ENCODE measurements at places on chromosomes 11 and 22. TPM values are rescaled to one million over a fixed set of nuclear protein-coding genes. Genes with fewer than 3 reads are reported as not detected.

IL17RA gene
- total RNA-seq, result 24.8 TPM

MMP10 gene
- total RNA-seq, result 0.31 TPM

OR52A1 gene
- not detected for total RNA-seq

PNPLA5 gene
- not detected for total RNA-seq

NCAM1 gene
- 9.6 TPM for total RNA-seq

SNX32 gene
- not detected for total RNA-seq

P2RY2 gene
- 2.4 TPM for total RNA-seq

SLC35C1 gene
- total RNA-seq, result 1.5 TPM

WNT11 gene
- total RNA-seq, result 0.94 TPM

ANO3 gene
- not detected for total RNA-seq

LUZP2 gene
- not detected for total RNA-seq

TEX54 gene
- 2.4 TPM for total RNA-seq

DEPDC7 gene
- total RNA-seq, result 1.6 TPM

MYEOV gene
- 2.3 TPM for total RNA-seq

FBLN1 gene
- total RNA-seq, result 0.10 TPM

UBQLNL gene
- 0.52 TPM for total RNA-seq

EXPH5 gene
- total RNA-seq, result 3.8 TPM

HBB gene
- 76.0 TPM for total RNA-seq

LINC01488 gene
- not detected for total RNA-seq

STARD10 gene
- 10.2 TPM for total RNA-seq

TIGD3 gene
- 0.42 TPM for total RNA-seq

OR4X2 gene
- not detected for total RNA-seq

UCP3 gene
- total RNA-seq, result 1.7 TPM

KCNQ1OT1 gene
- 0.31 TPM for total RNA-seq

ZNF202 gene
- total RNA-seq, result 9.3 TPM

GRAP2 gene
- total RNA-seq, result 94.1 TPM

KCNJ1 gene
- total RNA-seq, result 0.10 TPM

PNPLA3 gene
- not detected for total RNA-seq

OR2D2 gene
- total RNA-seq, result 0.10 TPM

POTEH gene
- not detected for total RNA-seq

GTSE1 gene
- 0.52 TPM for total RNA-seq

All from mononuclear cell (primary cell).